OCI-LY7 (cell line): ENCODE measurements at places on chromosomes 2 and 18. TPM values are rescaled to one million over a fixed set of nuclear protein-coding genes. Genes with fewer than 3 reads are reported as not detected.

CNTNAP5 gene
- total RNA-seq = not detected in 2 replicates

CTIF gene
- 0.38 TPM in 1 of 2 replicates, not detected in the other for total RNA-seq

CCL20 gene
- not detected in 2 replicates for total RNA-seq

PIEZO2 gene
- total RNA-seq = 3.3 and 5.6 TPM in 2 replicates

REG3A gene
- total RNA-seq = not detected in 2 replicates

LRRC30 gene
- total RNA-seq = not detected in 2 replicates

C2orf78 gene
- not detected in 2 replicates for total RNA-seq
